ENCODE measurements at places on chromosomes 2 and 18.

GRCh38 chr2:128605421-128605820 lies 286.8 kb upstream of the HS6ST1 start:
- DNase-seq, result no peak

- DNase-seq, result no peak
These were observed 18.2 kb downstream of the CFAP65 start for GRCh38 chr2:219023045-219023605.

- DNase-seq, result no peak
These were observed 42.3 kb upstream of the GPC1 start for GRCh38 chr2:240392948-240393830.

DNA sequence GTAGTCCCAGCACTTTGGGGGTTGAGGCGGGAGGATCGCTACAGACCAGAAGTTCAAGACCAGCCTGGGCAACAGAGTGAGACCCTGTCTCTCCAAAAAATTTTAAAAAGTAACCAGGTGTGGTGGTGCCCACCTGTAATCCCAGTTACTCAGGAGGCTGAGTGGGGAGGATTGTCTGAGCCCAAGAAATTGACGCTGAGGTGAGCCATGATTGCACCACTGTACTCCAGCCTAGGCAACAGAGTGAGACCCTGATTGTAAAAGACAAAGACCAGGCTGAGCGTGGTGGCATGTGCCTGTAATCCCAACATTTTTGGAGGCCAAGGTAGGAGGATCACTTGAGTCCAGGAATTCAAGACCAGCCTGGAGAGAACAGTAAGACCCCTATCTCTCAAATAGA lies 7.8 kb downstream of the ST6GAL2 start:
- no peak for DNase-seq

GRCh38 chr2:217071416-217071815 lies 211.6 kb upstream of the TNP1 start:
- no peak for DNase-seq

- DNase-seq, result no peak
These were observed 308.7 kb downstream of the CBLN2 start for GRCh38 chr18:72235422-72235821.

GRCh38 chr2:241041589-241042158 lies 43.3 kb downstream of the SNED1 start:
- DNase-seq, result no peak

DNA sequence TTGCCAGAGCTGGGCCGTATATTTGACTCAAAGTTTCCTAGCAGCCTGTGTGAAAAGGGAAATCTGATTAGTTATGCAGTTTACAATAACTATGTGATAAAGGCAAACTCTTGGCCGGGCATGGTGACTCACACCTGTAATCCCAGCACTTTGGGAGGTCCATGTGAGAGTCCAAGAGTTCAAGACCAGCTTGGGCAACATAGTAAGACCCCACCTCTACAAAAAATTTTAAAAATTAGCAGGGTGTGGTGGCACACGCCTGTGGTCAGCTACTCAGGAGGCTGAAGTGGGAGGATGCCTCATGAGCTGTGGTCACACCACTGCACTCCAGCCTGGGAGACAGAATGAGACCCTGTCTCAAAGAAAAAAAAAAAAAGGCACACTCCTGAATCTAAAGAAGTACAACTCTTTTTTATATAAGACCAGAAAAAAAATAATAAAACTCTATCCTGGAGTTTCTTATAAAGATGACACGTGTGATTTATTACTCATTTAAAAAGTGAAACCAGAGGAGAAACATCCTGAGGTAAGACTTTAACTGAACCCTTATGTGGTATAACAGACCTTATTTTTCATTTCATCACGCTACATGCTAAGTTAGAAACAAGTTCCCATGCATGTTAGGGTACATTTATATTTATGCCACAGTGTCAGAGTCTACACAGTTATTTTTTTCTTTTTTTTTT lies 32.6 kb upstream of the KCMF1 start:
- no peak for DNase-seq

- DNase-seq, result no peak
These were observed 169.7 kb downstream of the CDCA7 start for GRCh38 chr2:173524256-173524955.
